ENCODE measurements at places on chromosomes 7 and 10.

DNA sequence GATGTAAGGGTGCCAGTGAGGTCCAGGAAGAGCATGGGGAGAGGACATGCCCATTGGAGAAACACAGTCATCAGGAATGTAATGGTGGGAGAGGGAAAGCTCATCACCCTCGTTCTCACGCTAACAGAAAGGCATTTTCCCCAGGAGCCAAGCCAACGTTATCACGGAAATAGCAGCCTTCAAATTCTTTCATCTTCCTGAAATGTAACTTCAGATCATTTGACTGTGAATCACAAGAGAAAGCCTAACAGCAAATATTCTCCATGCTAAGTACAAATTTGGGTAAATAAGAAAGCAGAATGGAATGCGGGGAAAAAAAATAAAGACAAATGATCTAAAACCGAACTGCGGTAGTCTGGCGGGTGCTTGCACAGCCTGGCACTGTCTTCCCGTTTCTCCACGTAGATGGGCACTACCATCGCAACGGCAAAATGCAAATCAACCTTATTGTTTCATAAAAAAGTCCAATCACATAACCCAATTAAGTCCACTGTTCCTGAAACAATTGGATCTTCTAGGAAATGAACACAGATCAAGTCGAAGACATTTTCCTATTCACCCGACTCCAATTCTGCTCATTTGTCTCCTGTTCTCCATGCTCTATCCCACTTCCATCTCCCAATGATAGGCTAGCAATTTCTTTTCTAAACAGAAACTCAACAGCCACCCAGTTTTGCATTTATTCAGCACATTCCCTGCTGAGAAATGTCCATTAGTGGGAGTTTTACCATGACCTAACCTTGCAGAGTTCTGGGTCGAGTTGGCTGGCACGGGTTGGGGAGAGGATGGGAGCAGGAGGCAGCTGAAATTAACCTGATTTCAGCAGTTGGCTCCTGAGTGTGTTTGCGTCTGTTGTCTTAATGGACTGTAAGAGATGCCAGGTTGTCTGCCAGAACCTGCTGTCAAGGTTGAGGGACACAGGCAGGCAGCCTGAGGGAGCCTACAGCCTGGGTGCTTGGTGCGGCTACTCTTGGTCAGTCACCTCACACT, 74.6 kb upstream of the FRMD4A start:
- DNase-seq: no peak

DNA sequence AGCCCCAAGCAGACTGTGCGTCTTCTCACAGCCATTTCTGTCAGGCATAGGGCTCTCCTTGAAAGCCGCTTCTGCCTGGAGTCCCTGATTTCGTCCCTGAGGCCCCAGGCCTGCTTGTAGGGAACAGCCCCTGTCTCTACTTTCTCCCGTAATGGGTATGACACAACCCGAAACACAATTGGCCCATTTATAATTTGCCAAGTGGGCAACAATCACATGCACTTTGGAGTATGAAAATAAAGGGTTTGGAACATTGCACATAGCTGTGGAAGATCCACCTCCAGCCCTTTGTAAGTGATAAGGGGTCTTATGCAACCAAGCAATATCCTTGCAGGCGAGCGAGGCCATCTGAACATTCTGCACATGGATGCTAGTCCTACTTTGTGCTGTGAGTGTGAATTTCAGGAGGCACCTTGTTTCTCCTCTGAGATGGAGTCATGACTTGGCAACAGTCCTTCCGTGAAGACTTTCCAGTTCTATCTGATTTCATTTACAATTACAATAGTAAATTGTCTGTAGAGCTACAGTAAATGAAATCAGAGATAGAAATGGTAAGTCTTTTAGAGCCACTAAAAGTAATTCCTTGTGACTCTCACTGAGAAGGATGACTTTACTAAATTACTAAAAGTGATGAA, 141.5 kb downstream of the CUBN start:
- DNase-seq: no peak

DNA sequence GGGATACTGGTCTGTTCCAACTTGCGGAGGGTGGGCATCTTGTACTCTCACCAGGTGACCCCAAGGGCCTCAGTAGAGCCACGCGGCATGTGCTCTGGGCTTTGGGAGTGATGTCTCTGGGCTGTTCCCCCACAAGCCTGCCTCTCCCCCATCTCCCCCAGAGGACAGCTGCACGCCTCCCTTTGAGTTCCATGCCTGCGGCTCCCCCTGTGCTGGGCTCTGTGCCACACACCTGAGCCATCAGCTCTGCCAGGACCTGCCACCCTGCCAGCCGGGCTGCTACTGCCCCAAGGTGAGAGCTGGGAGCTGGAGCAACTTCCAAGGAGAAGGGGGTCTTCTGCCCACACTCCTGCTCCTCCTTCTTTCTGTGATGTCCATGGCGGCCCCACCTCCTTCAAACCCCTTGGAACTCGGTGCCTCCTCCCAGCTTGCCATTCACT, 15.0 kb upstream of the ZNF862 start:
- no peak for DNase-seq

DNA sequence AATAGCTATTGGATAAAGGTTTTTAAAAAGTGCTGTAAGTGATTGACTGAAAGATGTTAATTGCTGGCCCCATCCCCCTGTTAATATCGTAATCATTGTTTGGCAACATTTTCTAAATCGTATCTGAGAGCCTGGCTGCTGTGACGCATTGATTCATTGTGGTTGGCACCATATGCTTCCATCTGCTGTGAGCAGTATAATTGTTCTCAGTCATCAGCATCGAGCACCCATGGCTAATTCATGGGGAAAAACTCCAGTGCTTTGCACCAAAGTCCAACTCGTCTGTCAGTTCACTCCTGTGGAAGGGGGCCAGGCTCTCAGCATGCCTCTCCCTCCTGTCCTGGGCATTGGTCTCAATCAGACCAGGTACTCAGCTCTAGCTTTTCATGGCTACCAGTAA, 205.2 kb downstream of the STK31 start:
- no peak for DNase-seq

GRCh38 chr7:64183827-64184372, 23.1 kb upstream of the ZNF735 start:
- no peak for DNase-seq

DNA sequence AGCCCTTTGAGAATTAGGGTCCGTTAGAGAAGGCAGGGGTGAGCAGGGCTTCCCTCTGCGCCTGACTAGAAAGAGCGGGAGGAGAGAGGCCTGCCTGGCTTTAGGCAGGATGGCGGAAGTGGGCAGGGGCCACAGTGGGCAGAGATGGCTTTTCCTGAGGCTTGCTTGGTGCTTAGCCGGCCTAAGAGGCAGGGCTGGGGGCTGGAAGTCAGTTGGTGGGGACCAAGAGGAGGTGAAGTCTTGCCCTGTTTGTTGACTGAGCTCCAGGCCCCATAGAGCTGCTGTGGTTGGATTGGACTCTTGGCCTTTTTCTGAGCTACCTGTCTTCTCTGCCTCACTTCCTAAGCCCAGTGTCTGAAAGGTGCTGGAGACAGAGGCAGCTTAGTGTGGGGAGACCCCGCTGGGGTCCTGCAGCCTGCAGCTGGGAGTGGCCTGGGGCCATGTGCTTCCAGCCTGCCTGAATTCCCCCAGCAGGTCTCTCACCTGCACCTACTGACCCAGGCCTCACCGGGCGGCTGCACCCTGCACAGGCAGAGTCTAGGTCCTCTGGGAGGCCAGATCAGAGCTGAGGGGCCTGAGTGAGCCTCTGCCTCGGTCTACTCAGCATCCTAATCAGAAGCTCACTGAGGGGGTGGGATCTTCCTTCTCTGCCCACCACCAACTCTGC, 4.8 kb downstream of the FAM241B start:
- DNase-seq: no peak

DNA sequence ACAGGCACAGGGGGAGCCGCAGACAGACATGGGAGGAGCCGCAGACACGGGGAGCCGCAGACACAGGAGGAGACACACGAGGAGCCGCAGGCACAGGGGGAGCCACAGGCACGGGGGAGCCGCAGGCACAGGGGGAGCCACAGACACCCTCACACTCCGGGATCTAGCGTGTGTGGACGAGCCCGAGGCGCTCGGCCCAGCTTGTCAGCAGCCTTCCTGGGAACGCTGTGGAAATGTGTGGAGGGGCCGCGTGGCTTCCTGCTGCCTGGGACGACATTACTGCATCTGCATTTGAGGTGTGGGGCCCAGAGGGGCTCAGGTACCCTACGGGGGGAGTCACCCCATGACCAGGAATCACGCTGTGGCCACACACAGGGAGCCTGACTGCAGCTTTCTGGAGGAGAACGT, 313.2 kb downstream of the PTPRN2 start:
- no peak for DNase-seq

GRCh38 chr10:110840225-110840922, 31.4 kb upstream of the PDCD4 start:
- no peak for DNase-seq

- no peak for DNase-seq
Observed at GRCh38 chr10:72509941-72510340, 115.9 kb downstream of the MICU1 start.

DNA sequence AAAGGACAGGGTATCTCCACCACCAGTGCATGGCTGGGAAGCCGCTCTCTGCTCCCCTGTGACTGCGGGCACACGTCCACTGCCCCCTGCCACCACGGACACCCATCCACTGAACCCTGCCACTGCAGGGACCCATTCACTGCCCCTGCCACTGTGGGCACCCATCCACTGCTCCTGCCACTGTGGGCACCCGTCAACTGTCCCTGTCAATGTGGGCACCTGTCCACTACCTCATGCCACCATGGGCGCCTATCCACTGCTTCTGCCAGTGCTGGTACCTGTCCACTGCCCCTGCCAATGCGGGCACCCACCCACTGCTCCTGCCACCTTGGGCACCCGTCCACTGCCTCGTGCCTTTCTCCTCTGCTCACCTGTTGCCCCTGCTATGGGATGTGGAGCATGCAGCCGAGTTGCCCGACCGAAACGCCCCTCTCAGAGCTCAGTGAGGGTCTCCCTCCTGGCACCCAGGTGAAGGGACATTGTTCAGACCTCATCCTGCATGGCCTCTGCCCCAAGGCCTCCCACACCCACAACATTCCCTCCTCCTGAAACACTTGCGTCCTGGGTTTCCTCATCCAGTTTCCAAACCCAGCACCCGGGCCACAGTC, 207.4 kb downstream of the ADARB2 start:
- DNase-seq: no peak

- DNase-seq: peak; percentile 54
Observed at GRCh38 chr7:149460493-149461277, at the start of gene ZNF777. Gene ZNF777, minus strand, starts transcription at chr7:149461062. Its CDS starts 5,040 bp downstream, at chr7:149456022.

DNA sequence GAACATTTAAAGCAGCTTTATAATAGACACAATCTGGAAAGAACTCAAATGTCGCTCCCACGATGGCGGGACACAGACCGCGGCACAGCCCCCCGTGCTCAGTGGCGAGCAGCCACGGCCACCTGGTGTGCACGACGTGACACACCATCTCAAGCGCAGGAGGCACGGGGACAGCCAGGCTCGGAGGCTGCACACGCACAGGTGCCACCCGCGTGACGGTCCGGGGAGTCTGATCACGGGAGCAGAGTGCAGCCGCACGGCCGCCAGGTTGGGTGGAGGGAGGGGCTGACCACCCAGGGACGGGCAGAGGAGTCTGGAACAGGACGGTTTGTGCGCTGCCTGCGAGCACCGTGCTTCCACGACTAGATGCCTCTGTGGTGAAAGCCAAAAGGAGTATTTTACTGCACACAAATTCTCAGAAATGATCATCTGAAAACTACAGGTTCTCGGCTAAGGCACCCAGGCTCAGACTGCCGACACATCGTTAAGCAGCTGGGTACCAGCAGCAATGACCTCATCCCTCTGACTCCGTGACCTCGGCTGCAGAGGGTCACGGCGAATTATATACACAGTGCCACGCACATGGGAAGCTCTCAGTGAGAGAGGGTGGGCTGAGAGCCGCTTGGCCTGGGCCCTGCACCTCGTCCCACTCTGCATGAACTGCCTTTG, 7.5 kb upstream of the GPER1 start:
- DNase-seq: no peak

- DNase-seq: no peak
Observed at GRCh38 chr7:16934722-16935340, 53.0 kb upstream of the AGR3 start.

DNA sequence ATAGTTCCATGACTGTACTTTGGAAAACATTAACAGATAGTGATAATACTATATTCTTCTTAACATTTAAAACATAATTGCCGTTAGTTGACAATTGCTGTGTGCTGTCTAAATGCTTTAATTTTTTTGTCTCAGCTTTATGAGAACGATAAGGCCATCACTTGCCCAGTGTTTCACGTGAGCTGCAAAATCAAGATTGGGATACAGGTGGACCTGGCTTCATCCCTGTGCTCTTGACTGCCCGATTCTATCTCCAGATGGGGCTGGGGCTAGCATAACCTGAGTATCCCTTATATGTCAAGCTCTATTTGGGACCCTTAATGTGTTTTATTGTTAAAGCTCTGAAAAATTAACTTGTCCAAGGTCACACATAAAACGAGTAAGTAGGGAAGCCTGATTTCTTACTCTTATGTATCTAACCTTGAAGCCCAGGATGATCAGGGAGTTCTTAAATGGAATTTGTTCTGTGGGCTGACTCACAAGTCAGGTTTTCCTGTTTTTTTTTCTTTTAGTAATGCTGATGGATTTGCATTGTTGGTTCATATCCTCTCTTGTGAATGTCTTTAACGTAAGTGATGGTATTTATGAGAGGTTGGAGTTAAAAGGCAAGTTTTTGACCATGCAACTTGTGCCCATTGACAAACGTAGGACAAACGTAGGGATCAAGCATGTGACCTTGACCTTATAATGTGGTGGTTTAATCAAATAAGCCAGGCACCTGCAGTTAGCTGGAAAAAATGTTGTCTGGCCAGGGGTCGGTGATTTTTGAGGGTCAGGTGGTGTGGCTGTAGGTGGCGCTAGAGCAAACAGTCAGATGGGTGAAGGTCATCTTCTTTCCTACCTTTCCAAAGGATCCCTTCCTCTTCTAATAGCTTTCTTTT, 3.6 kb downstream of the PRKAR2B start:
- DNase-seq: no peak

GRCh38 chr7:47479821-47480575, 101.9 kb downstream of the TNS3 start:
- no peak for DNase-seq

DNA sequence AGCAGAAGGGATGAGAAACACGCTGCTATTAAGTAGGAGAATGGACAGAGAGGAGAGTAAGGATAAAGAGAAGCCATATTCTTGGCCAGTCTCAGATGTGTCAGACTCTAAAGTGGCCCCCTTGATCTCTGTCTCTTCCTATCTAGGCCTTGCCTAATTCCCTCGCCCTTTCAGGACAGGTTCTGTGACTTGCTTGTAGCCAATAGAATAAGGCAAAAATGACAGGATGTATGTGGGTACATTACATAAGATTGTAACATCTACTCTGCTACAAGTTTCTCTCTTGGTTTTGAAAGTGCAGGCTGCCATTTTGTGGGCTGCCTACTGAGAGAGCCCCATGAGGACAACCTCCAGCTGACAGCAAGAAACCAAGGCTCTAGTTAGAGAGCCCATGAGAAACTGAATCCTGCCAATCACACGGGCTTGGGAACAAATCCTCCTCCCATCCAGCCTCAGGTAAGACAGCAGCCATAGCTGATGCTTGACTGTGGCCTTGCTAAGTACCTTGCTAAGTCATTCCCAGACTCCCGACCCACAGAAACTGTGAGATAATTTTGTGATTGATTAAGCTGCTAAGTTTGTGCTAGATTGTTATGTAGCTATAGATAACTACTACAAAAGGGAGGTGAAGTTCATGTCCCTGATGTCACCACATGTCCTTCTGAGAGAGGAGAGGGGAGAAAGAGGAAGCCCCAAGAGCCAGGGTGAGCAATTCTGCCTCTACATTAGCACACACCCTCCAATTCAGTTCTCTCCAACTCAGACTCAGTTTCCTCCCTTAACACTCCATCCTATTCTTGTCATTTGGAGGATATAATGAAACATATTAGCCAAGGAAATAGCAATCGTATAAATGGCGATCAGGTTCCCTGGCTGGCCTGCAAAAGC, 185.5 kb downstream of the SGMS1 start:
- DNase-seq: no peak
